NCI-H526 treated with DMSO at 0.1 percent for 48 hours (cell line): ENCODE measurements at places on chromosomes 5 and 9.

- peak; percentile 39 for DNase-seq
Observed at GRCh38 chr9:68643901-68644809, 60.9 kb upstream of the PIP5K1B start.

GRCh38 chr9:1233568-1233967 is 183.4 kb downstream of the DMRT2 start:
- DNase-seq, result no peak

DNA sequence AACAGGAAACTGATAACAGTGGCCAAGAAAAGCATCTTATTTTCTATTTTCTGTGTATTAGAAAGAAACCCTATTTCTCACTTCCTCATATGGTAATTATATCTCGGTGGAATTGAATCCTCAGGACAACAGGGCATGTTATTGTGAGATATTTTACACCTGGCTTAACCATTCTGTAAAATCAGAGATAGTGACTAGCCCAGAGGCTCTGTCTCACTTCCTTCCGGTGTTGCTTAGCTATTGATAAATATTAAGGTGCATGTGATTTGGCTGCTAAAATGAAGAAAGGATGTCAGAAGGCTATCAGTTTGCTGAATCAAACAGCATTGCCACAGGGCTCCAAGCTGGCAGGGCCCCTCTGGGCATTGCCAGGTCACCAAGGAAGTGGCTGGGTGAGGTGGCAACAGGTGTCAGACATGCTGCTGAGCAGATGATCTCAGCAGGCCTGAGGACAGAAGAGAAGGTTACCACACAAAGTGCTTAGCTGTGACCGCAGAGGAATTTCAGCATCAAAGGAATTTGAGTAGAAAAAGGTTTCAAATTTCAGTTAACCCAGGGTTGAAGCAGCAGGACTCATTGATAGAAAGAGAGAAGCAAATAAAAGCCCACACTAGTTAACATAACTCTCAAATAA is 330.7 kb downstream of the PDE4D start:
- no peak for DNase-seq

DNA sequence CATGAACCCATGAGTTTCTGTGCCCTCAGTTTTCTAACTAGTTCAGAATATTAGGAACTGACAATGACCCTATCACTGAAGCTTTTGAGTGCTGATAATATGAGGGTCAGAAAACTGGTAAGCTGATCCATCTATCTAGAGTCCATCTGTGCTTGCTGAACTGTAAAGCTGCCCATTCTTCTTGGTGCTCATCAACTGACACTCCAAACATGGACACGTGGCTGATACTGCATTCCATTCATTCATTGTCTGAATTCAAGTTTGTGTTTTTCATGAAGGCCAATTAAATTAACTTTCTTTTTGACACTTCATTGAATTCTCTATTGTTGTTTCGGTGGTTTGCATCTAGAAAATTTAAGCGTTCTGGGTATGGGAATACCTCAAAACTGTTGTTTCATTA is 17.6 kb downstream of the NREP start:
- no peak for DNase-seq

DNA sequence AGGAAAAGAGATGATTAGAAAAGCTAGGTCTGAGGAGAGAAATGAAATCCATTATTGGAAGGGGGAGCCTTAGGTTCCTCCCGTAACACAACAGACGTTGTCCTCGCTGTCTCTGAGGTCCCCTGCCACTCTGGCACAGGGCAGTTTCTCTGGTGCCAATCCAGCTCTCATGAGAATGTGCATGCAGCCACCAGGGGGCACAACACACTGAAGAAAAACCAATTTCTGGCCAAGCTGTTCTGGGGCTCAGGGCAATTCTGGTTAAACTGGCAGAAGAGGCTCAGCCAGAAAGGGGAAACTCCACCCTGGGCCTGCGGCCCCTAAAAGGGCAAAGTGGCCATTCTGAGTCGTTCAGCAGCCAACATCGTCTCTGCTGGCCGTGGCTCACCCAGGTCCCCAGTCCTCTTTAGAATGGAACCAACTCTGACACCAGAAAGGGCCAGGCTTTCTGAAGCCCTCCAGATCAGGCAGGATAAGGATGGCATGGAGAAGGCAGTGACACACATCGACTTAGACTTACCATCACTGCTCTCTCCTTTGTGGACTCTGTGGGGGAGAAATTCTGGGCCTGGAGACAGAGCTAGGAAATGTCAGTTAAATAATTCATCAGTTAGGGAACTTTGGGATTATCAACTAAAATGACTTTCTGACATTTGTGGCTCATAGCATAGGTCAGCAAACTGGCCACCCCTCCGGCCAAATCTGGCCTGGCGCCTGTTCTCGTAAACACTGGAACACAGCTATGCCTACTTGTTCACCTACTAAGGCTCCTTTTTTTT is 58.5 kb upstream of the GOLPH3 start:
- peak; percentile 20 for DNase-seq

- DNase-seq, result no peak
Observed at GRCh38 chr9:68979538-68980314, 34.2 kb downstream of the PRKACG start.

GRCh38 chr5:154865466-154866184 is 7.2 kb downstream of the CNOT8 start:
- no peak for DNase-seq

GRCh38 chr9:83154821-83155220 is 91.9 kb upstream of the RASEF start:
- DNase-seq, result no peak

DNA sequence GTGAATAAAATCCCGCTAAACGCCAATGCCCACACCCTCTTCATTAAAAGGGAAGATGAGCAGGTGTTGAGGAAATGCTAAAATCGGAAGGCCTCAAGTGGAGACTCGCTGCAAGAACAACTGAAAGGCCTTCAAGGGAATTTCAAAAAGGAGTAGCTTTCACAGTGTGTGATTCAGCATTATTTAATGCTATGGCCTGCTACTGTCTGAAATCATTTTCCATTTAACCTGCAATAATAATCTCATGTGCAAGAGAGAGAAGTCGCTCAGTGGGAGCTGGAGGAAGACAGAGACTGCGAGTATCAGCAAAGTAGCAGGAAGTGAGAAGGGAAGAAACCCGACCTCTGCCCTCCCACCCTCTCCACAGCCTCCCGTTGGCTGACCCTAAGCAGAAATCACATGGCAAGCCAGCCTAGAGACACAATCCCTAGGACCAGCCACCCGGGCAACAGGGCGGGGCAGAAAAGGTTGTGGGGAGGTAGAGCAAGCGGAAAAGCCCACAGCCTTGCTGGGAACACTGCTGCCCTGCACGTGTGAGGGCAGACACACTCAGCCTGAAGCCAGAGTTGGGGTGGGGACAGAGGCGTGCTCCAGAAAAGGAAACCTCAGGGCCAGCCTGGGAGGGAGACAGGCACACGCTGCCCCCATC is 39.9 kb upstream of the CTSL start:
- DNase-seq, result no peak

GRCh38 chr5:1975406-1975715 is 92.6 kb upstream of the IRX4 start:
- DNase-seq, result no peak

- DNase-seq, result no peak
Observed at GRCh38 chr5:59040024-59040803, 457.3 kb downstream of the RAB3C start.
